ENCODE measurements at places on chromosomes 11 and 22.

- no peak for DNase-seq
These were observed 78.4 kb upstream of the CCDC179 start for GRCh38 chr11:22938691-22939090.

DNA sequence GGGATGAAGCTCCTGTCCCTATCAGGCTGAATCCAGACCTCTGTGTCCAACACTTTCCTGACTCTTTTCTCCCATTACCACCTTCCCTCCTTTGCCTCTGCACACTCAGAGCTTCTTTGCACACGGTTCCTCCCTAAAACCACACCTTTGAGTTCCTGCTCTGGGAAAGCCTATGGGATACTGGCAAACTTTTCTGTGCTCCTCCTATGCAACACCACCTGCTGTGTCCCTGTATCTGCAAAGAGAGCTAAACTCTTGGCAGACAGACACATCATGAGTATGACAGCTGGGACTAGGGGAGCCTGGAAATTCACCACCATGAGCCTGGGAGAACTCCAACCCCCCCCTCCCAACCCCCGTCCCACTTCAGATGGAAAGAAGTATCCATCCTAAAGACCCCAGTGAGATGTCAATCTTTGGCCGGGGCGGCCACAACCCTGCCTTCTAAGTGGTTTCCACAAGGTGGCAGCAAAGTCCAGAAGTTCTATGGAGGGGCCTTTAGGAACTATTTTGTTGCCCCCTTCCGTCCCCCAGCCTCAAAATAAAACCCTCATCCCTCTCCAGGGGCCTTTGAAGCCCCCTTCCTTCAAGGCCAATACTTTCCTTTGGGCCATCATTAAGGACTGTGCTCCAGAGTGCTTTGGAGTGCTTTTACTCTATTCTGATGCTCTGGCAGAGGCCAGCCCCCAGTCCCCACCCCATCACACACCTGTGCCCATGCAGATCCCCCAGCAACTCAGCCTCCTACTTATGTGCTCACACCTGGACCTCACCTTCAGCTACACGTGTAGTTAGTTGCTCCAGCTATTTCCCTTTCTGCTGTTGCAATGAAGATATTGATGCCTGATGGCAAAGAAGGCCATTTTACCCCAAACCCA is 19.4 kb downstream of the HTR3A start:
- peak; percentile 47 for DNase-seq

GRCh38 chr11:86740628-86741483 is 59.5 kb upstream of the PRSS23 start:
- no peak for DNase-seq

DNA sequence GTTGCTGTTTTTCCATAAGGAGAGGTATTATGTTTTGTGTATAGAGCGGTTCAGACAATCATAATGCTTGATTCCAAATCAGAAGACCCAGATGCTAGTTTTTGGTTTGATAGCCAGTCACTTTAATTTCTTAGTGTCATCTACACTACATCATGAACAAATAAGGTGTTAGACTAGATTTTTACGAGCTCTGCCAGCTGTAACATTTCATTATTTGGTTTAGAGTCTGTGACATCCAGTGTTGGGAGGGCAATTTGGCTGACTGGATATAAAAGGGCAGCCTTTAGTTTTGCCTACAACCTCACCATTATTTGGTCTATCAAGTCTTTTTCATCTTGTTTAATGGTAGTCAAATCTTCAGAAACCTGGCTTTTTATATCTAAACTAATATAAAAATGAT is 30.2 kb upstream of the FBXO3 start:
- no peak for DNase-seq

DNA sequence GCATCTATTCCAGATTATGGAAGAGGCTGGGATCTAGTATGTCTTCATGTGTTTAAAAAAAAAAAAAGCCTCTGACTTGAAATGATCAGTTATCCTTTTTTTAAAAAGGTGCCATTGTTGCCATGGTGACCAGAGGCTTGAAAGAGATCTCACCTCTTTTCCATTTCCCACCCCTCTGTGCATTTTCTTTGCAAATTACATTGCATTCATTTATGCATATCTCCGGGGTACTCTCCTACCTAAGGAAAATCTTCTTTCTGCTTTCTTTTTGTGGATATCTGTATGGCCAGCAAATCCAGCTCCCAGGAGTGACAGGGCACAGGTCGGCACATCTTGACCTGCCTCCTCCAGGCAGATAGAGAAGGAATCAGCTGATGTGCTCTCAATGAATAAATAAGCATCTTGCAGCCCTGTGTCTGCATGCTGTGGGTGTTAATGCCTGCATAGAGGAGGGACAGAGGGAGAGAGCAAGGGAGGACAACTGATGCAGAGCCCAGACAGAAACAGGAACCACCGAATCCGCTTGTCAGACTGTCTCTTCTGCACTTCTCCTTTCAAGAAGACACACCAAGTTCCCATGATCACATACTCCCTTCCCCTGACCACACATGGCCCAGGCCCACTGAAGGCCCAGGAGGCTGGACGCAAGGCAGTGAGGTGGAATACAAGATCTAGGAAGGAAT is 50.9 kb downstream of the CWC15 start:
- no peak for DNase-seq

DNA sequence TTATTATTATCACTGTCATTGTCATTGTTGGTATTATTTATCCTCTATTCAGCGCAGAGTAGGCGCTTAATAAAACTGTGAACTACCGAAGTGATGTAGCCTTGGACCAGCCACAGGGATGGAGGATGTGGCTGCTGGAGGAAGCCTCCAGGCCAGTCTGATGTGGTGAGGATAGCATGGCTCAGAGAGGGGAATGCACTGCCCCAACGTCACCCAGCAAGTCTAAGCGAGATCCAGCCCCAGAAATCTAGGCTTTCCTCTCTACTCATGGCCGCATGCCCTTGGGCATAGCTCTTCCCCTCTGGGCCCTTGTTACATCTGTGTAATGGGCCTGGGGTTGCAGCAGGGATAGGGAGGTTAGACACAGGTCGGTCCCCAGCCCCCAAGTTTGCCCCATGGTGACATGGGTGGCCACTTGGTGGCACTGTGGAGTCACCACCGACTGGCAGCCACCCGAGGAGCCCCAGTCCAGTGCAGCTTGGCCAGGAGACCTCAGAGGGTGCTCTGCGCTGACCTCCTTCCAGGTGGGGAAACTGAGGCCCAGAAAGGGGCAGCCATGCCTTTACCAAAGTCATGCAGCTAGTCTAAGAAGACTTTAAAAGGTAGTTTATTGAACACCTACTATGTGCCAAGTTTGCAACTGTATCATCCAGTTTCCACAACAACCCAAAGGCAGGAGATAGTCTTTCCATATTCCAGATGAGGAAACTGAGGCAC is 395.7 kb downstream of the MN1 start:
- peak; percentile 38 for DNase-seq

DNA sequence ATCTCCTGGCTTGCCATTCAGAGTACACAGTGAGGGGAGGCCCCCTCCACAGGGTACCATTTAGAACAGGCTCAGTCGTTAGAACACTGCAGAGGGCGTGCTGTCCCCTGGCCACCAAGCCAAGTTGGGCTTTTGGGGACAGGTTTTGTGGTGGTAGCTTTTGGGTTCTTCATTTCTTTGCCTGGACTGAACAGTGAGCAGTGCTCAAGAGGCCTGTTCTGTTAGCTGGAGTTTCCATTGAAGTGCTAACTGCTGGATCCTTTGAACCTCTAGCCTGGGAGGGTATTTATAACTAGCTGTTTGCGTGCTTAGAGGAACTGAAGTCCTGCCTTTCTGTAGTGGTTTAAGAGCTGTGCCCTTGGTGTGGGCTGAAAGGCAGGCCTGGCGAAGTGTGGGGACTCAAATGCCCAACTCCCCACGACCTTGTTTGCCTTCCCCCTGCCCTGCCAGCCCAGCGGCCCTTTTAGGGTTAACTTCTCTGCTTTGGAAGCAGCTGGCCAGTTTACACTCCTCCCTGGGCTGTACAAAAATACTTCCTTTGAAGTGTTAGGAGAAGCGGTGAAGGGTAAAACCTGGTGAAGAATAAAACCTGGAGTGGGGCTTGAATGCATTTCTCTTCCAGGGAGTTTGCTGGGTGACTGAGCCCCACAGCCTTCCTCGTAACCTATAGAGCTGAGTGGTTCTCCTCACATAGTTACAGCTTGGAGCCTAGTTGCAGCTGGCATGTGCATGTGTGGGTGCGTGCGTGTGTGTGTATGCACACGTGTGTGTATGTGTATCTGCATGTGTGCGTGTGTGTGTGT is 34.6 kb downstream of the ZNRF3 start:
- DNase-seq = no peak

DNA sequence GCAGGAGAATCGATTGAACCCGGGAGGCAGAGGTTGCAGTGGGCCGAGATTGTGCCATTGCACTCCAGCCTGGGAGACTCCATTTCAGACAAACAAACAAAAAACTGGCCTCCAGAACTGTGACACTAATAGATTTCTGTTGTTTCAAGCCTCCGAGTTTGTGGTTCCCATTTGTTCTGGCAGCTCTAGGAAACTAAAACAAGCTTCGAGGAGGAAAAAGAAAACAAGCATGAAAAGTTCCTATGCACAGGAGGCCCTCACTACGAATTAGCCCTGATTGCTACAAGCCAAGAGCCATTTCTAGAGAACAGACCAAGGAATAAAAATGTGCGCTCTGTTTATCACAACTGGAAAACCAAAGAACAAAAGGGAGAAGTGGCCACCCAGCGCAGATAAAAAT is 47.8 kb upstream of the SHANK2 start:
- DNase-seq = no peak

Data from activated naive CD4-positive, alpha-beta T cell treated with anti-CD3 and anti-CD28 coated beads, Interleukin-2, amount 10 ng/mL, durations not matched to agents 7 days and 5 days (primary cell).